ENCODE measurements at places on chromosomes 3 and 15.
A peak's percentile ranks its signal among the peaks of the same experiment; 100 is the strongest.

DNA sequence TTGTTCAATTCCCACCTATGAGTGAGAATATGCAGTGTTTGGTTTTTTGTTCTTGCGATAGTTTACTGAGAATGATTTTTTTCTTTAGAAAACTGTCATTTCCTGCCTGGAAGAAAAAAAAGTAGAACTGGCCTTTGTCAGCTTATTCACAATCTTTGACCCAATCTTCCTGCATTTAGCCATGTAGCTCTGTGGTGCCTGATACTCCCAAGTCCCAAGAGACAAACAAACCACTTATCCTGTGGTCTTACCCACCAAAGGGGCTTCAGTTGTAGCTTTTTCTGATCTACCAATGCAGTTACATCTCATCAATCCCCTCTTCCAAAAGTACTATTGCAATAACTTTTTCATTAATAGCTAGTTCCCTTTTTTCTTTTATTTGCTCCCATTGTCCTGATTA, 444.6 kb downstream of the GRM7 start:
- DNase-seq: no peak

DNA sequence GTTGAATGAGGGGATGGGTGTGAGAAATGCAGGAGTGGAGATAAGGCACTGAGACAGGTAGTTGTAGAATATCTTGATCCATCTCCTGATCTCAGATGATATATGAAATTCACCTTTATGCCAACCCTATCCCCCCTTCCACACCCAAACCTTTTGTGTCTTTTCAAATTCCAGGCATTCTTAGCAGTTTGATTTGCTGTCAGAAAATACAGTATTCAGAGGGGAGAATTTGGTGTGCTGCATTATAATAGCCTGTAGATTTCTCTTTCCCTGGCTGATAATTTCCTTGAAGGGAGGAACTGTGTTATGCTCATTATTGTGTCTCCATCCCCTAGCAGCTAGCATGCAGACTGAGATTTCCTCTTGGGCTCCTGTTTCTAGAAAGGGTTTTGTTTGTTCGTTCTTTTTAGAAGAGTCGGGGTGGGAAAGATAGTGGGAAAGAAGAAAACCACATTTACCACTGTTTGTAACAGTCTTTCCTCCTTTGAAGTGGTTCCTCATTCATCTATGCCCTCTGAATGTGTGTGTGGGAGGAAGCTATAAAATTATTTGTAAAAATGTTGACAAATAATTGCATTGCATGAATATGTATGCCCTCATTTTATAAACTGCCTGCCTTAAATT, 373.4 kb downstream of the DIPK2A start:
- DNase-seq: no peak

- no peak for DNase-seq
These were observed 190.5 kb upstream of the LYSMD4 start for GRCh38 chr15:99923711-99924110.

GRCh38 chr15:71411538-71412482, 296.5 kb downstream of the THSD4 start:
- DNase-seq: no peak

GRCh38 chr15:36844534-36844998, 255.8 kb downstream of the MEIS2 start:
- peak; percentile 11 for DNase-seq

DNA sequence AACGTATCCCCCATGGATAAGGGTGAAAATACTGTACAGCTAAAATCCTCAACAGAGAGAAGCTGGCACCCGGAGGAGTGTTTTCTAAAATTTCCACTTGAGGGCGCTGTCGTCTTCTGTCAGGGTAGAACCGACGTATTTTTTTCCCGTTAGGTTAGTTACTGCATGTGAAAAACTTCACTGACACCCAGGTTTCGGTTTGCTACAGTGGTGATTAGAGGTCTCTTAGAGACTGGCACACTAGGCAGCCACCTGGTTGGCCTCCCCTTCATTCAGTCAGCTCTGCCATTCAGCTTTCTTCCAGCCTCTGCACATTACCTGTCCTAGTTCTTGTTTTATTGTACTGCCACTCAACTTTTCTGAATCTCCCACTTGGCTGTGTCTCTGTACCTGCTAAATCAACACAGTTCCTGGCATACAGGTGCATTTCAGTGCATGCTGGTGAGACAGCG, 18.4 kb downstream of the CCK start:
- DNase-seq: peak; percentile 32

DNA sequence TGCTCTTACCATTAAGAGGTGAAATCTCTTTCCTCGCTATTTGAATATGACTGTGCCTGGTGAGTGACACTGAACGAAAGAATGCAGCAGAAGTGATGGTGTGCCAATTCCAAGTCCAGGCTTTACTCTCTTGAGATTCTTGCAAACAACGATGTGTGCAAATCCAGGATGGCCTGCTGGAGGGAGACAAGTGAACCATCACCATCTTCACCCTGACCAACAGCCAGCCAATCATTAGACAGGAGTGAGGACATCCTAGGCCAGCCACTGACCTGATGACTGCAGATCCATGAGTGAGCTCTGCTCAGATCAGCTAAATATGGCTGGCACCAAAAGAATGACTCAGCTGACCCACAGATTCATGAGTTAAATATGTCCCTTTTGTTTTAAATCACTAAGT, 878.0 kb downstream of the PDCD6IP start:
- no peak for DNase-seq

DNA sequence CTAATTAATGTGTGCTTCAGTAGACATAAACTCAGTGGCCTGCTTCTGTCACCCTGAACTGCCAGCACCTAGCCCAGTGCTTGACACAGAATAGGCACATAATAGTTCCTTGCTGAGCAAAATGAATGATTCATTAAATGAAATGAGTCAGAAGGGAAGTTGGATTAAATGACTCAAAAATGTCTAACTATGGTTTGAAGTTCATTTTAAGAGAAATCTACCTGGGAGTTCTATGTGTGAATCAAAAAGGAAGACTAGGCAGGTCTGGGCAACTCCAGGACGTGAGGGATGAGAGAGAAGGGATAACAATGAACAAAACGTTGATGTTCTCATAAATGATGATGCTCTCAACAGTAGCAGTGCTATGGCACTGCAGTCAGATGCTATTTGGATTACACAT, 175.0 kb downstream of the CFAP20DC start:
- DNase-seq: no peak

GRCh38 chr3:47908744-47909143, 105.8 kb downstream of the DHX30 start:
- no peak for DNase-seq

DNA sequence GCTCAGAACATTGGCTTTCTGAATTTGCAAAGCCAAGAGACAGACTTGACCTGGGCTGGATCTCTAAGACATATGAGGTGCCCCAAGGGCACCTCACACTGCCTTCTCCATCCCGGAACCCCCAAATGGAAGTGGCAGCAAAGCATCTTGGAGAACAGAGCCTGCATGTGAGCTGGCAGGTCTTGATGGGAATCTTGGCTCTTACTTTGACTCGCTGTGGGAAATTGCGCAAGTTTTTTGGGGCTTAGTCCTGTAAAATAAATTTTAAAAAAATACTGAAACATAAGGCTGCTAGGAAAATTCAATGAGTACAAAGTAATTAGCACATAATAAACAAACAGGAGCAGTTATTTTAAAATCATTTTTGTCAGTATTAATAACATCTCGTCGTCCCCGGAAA, 13.7 kb upstream of the SEC22A start:
- DNase-seq: no peak

DNA sequence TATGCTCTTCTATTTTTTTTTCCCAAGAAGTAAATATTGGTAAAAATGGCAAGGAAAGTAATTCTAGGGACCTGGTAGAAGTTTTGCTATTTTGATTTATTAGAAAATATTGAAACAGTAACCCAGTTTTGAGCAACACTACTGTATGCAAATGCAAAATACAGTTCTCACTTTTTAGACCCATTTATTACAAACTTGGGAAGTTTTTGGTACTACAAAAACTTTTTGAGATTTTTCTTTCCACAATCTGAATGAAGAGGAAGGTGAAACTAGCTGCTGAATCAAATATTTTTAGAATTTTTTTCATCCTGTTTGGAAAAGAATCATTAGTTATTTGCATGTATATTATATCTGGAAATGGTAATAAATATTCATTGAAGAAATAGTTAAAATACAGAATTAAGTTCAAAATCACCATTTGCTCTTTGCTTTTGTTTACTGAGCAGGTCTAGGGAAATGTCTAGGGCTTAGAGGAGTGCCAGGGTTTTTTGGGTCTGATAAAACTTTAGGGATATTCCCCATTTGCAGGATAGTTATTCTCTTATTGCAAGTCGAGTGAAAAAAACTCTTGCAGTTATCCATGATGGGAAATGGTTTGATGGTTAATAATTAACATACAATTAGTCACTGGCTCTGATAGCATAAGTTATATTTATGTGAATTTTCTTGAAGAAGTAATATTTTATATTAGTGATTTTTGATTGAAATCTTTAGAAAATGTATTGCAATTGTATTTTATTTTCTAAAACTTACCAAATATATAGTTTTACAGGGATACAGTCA, 47.0 kb downstream of the TCF12 start:
- DNase-seq: no peak

DNA sequence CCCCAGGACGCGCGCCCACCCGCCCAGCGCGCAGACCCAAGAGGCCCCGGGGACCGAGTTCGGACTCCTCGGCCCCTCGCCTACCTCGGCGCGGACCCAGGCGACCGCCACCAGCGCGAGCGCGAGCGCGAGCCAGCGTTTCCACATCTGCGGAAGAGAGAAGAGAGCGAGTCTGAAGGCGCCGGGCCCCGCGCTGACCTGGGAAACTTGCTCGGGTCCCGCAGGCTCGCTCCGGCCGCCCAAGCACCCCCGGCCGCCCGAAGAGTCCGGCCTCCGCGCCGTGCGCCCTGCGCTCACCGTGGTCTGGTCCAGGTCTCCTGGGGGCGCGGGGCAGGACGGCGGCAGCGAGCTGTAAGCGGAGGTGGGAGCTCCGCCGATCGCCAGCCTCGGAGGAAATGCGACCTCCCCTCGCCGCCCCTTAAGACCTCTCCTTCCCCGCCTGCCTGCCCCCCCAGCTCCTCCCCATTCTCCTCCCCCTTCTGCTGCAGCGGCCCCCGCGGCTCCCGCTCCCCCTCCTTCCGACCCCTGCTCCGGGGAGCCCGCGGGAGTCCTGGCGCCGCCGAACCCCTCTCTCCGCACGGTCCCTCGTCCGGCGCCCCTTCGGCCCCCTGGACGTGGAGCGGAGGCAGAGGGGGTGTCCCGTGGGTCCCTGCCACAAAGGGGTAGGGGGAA, at the start of gene FSTL1:
TSS of gene FSTL1 (minus strand) at position 393 of the 672 bp plus-strand sequence. CDS start at position 147, 246 bp downstream.
- no peak for DNase-seq

- no peak for DNase-seq
These were observed 15.7 kb downstream of the RFT1 start for GRCh38 chr3:53114412-53115074.

GRCh38 chr3:160686955-160687535, 10.1 kb downstream of the ARL14 start:
- DNase-seq: peak; percentile 15

- DNase-seq: no peak
These were observed 168.1 kb upstream of the MBNL1 start for GRCh38 chr3:152100491-152101132.

GRCh38 chr15:90192961-90193786, 8.0 kb upstream of the SEMA4B start:
- DNase-seq: no peak

DNA sequence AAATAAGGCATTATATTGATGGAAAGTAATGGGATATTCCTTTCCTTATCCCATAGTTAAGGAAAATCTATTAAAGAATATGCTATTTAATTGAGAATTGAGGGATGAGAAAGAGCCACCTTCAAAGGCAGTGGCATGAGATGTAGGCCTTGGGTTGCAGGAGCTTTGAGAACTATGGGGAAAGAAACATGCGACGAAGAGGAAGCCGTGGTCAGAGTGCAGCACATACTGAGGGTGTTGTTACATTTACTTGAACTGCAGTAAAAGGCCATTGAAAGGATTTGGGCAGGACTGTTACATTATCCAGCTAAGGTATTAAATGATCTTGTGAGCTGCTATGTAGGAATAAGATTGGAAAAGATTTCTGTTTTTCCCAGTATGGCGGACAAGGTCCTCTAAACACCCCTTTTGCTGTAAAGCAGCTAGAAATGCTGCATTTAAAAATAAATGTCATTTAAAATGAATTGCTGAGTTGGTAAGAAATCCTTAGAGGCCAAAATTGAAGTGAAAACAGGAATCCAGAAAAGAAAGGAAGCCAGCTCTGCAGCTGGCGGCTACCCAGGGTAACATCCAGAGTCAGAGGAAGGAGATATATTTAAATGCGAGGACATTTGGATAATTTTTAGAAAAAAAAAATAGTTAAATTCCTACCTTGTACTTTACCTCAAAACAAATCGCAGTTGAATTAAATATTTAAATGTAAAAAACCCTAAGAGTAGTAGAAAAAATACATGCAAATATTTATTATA, 61.7 kb downstream of the IL1RAP start:
- DNase-seq: no peak

- DNase-seq: no peak
These were observed 163.6 kb downstream of the OSBPL10 start for GRCh38 chr3:31817411-31817966.

- DNase-seq: no peak
These were observed at the start of gene CHRD for GRCh38 chr3:184379358-184380184. Gene CHRD, plus strand, starts transcription at chr3:184380054. Its CDS starts 265 bp downstream, at chr3:184380319.

GRCh38 chr3:103992469-103992868, 1374.2 kb upstream of the ALCAM start:
- no peak for DNase-seq

DNA sequence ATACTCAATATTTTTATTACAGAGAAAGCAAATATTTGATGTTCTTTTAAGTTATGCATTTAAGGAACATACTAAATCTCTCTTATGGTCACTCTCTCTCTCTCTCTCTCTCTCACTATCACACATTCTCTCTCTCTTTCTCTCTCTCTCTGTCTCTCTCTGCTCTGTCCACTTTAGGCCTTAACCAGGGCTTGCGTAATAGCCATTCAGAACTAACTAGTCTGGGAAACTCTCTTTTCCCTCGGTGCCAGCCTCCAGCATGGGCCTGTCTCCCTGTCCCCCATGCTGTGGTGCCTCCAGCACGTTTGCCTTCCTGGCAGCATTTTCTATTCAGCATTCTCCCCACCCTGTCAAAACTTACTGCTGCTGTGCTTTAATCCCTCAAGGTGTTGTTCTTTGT, 389.7 kb downstream of the ROBO1 start:
- DNase-seq: no peak

- DNase-seq: no peak
These were observed 9.9 kb upstream of the ETFA start for GRCh38 chr15:76321171-76321570.

GRCh38 chr15:97959724-97960363, 659 bp upstream of the ARRDC4 start:
- no peak for DNase-seq

- peak; percentile 11 for DNase-seq
These were observed 1.4 kb upstream of the MAGEL2 start for GRCh38 chr15:23648920-23649515.

- no peak for DNase-seq
These were observed 1.1 kb downstream of the FAM107A start for GRCh38 chr3:58575971-58576652.

DNA sequence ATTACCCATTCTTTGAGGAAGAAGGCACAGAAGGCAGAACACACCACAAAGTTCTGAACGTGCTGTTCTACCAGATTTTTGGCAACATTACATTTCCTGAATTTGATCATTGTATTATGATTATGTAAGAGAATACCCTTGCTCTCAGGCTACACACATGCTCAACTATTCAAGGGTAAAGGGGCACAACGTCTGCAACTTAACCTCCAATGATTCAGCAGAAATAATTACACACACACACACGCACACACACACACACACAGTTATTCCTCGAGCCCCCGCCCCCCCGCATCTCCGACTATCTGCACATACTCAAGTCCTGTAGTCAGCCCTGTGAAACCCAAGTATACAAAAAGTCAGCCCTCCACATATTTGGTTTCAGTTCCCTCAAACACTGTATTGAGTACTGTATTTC, 26.8 kb downstream of the RPN1 start:
- DNase-seq: no peak
